ENCODE measurements at places on chromosomes 1 and 21.

- DNase-seq, result no peak
Observed at GRCh38 chr1:46053734-46054133, 78.7 kb downstream of the PIK3R3 start.

- no peak for DNase-seq
Observed at GRCh38 chr1:183029591-183030000, 6.4 kb downstream of the LAMC1 start.

DNA sequence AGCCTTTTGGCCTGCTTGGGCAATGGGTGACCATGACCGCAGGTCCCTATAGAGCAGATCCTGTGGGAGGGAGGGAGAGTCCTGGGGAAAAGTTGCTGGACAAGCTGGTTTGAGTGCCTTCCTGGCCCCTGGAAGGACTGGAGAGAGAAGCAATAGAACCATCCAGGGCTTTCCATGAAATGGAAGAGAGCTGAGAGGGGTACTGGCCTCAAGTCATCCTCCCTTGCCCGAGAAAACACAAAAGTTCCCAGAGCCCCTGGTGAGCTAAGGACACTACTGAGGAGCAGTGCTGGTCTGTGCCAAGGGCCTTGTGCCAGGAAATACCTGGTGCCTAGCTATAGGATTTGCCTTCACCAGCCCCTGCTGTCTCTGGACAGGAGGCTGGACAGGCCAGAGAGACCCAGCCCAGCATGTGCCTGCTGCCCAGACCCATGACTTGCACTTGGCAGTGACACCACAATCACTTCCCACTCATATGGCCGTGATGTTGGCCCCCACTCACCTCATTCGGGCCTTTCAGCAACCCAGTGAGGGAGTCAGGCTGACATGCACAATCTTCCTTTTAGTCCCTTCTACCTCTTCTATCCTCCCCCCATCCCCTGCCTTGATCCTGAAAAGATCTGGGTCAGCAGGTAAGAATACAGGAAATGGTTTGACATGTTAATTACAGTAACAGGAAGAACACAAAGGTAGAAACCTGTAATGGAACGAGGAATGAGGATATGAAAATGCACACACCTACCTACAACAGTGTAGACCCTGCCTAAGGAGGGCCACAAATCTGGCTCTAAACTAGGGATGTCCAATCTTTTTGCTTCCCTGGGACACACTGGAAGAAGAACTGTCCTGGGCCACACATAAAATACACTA lies 7.0 kb downstream of the SH3BP5L start:
- DNase-seq, result no peak

- DNase-seq, result no peak
Observed at GRCh38 chr1:15944308-15945010, 31.4 kb downstream of the ZBTB17 start.

GRCh38 chr21:14900611-14901010 lies 164.2 kb downstream of the NRIP1 start:
- no peak for DNase-seq

DNA sequence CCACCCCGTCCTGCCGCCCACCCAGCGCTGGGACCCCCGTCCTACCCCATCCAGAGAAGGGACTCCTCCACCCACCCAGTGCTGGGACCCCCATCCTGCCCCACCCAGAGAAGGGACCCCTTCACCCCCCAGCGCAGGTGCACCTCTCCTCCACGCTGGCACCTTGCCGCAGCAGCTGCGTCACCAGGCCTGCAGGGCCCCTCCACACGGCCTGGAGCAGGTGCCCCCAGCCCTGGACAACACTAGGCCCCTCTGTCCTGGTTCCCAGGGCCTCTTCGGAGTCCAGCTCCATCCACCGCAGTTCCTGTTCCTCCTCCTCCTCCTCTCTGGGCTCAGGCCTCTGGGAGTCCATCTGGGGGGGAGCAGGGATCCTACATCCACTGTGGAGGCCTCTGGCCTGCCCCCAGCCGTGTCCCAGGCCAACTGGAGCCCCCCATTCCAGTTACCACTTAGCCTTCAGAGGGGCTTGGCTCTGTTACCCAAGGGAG lies 378 bp downstream of the ANKRD65 start:
- no peak for DNase-seq

Data from activated effector memory CD4-positive, alpha-beta T cell treated with Interleukin-2 at 50 U/mL for 16 hours (primary cell).